IMR-90 (cell line): ENCODE measurements at places on chromosomes 12 and 14.

GRCh38 chr14:68361231-68361630 lies 431.6 kb downstream of the ZFP36L1 start:
- peak; percentile 43 for DNase-seq

GRCh38 chr12:62319058-62319457 lies 58.9 kb downstream of the USP15 start:
- no peak for DNase-seq

DNA sequence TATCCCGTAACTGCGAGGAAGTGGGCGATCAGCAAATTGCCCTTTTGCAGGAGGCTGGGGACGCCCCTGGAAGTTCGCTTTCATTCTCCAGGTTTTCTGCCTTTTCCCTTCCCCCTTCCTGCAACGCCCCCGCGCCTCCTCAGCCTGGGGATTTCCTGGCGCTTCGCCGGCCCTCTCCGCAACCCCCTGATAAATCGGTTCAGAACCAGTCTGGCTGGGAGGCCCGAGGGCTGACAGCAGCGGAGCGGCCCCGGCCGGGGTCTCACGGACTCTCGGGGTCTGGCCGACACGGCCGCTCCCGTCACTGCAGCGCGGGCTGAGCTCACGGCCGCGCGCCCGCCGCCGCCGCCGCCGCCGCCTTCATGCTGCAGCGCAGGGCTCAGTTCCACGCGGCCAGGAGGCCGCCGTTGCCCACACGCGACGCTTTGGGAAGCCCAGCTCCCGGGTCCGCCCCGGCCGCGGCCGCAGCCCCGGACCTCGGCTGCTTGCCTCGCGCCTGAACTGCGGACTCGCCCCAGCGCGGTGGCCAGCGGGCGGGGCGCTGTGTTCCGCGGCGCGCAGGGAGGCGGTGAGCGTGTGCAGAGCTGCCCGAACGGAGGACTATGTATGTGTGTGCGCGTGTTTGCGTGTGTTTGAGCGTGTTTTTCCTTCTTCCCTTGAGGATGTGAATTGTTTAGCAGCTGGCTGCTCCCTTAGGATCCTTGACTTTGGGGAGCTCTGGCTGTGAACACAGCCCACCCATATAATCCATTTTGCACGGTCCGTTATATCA lies at the start of gene LRFN5:
LRFN5 (plus strand) TSS at position 345 of the 772 bp plus-strand sequence.
- peak; percentile 49 for DNase-seq

GRCh38 chr14:25861406-25861805 lies 736.4 kb downstream of the NOVA1 start:
- DNase-seq, result no peak

DNA sequence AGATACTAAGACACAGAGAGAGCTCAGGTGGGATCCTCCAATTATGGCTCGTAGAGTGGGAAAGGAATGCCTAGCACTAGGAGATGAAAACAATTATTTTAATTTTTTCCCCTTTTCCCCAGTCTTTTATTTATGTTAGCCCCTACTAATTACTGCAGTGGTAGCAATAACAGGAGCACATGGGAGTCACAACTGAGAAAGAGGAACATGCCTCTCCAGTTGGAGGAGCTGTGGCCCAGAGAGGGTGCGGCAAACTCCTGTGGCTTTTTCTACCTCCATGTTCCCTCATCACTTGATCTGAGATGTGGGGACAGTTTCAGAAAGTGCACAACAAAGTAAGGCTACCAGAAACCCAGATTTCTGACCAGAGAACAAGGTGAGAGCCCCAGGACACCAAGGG lies 25.9 kb upstream of the POC1B start:
- DNase-seq, result no peak

GRCh38 chr12:125228519-125229260 lies 163.5 kb downstream of the AACS start:
- no peak for DNase-seq
